ENCODE measurements at places on chromosomes 5 and 9.

DNA sequence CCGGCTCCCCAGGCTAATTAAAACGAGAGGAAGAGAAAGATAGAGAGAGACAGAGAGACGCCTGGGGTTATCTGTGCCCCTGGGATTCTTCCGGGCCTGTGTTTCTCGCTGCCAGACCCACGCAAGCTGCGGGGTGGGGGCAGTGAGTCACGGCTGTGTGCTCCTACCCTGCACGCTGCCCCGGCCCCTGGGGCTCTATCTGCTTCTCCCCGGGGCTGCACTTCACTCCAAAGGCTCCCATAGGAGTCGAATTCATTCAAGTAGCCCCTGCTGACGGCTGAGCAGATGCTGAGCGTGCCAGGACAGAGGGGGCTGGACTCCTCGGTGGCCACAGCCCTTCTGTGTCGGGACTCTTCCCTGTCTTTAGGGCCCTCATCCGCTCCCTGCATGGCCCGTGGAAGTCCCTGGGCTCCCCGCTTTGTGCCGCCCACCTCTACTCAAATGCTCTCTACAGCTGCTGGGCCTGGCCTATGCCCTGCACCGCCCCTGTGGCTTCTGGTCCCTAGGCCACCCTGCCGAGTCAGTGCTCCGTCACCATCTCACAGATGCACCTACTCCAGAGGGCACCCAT, 22.8 kb downstream of the SARDH start:
- DNase-seq = no peak

DNA sequence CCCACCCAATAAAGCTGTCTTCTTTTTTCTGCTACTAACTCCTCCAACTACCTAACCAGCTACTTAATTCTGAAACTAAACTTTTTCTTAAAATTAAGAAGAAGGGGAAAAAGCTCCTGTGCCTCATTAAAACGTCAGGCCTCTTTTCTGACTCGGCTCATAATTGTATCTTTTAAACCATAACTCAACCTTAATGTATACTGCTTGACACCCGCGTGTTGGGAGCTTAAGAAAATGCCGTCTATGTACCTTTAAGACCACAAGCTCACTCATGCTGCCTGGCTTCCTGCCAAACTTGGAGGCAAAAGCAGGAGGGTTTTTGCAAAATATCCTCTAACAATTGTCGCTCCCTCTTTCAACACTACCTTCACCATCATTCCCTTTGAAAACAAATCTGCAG, 5.0 kb downstream of the EBF1 start:
- peak; percentile 55 for DNase-seq

DNA sequence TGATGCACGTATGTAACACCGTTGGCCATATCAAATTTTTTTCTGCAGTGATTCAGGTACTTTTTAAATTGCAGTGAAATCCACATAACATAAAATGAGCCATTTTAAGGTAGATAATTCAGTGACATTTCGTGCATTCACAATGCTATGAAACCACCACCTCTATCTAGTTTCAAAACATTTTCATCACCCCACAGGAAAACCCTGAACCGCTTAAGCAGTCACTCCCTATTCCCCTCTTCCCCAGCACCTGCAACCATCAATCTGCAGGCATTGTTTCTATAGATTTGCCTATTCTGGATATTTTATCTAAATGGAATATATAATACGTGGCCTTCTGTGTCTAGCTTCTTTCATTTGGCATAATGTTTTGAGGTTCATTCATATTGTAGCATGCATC, 79.2 kb downstream of the BOD1 start:
- no peak for DNase-seq

GRCh38 chr5:149381261-149381985, 2.3 kb upstream of the IL17B start:
- no peak for DNase-seq

- no peak for DNase-seq
These were observed 49.6 kb upstream of the CCNG1 start for GRCh38 chr5:163387589-163388343.

DNA sequence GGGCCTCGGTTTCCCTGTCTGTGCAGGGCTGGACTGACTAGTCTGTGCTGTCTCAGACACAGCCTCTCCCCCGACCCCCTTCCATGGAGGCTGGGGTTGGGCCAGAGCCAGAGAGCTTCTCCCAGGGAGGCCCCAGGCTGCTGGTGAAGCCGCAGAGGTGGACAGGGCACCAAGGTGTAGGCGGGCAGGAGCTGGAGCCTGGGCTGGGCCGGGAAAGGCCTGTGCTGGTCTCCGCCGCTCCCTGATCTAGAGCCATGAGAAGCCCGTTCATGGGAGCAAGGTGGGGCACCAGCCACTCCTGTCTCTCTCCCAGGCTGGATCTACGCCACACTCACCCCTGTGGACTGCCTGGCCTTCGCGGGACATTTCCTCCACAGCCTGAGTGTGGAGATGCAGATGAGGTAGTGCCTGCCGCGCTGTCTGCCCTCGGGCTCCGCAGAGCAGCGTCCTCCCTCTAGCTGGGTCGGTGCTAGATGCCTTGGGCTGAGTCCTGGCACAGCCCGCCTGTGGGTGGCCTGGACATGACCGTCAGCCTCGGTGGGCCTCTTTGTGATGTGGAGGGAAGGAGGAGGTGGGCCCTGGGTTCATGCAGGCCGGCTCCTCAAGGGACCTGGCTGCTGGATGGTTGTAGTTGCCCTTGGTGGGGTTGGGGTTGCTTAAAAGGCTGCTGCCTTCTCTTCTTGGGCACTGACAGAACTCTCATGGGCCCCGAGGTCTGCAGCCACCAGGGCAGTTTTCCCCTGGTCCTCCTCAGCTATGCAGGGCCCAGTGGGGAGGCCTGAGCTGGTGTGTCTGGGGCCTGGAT, 79.4 kb downstream of the PHF2 start:
- no peak for DNase-seq

DNA sequence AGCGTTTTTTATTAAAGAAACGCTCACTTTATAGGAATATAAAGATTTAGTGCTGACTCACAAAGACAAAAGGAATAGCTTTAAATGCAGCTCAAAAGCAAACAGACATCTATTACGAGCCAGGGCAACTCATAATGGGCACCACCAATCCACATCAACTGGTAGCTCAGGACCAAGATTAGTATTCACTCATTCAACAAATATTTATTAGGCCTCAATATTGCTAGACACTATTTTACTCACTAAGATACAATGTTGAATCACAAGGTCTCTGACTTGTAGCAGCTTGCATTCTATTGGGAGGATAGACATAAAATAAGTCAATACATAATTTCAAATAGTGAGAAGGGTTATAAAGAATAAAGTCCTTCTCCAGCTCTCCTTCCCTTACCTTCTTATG, 8.0 kb upstream of the MAN2A1 start:
- DNase-seq = no peak

- no peak for DNase-seq
These were observed 246.1 kb downstream of the FANCC start for GRCh38 chr9:95071450-95071849.

DNA sequence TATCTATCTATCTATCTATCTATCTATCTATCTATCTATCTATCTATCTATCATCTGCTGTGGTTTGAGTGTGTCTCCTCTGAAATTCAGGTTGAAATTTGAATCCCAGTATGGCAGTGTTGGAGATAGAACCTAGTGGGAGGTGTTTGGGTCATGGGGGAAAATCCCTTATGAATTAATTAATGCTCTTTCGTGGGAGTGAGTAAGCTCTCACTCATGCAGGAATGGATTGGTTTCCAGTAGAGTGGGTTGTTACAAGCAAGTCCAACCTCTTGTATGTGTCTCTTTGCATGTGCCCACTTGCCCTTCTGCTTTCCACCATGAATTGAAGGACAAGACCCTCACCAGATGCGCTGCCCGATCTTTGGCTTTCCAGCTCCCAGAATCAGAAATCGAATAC, 113.0 kb downstream of the ANXA1 start:
- no peak for DNase-seq

DNA sequence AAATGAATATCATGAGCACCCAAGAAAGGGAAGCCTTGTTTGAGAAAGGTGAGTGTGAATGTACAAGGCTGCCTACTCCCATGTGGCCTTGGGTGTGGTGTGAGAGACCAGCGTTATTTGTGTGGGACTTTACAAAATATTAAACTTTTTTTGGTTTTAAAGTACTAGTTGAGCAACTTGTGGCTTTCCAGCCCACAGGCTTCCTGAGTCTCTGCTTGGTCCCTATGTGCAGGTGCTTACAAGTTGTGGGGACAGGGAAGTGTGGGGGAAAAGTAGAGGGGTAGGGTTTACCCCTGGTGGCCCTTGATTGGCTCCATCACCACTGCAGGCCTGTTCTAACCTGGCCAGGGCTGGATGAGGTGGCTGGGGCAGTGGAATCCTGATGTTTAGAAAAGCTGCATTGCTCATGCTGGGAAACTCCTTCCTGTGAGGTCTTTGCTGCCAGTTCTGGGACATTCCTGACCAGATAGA, 19.7 kb downstream of the PTTG1 start:
- DNase-seq = no peak

- no peak for DNase-seq
These were observed 10.9 kb downstream of the FUBP3 start for GRCh38 chr9:130590305-130590704.

- no peak for DNase-seq
These were observed 30.8 kb downstream of the COL15A1 start for GRCh38 chr9:98974554-98974953.

DNA sequence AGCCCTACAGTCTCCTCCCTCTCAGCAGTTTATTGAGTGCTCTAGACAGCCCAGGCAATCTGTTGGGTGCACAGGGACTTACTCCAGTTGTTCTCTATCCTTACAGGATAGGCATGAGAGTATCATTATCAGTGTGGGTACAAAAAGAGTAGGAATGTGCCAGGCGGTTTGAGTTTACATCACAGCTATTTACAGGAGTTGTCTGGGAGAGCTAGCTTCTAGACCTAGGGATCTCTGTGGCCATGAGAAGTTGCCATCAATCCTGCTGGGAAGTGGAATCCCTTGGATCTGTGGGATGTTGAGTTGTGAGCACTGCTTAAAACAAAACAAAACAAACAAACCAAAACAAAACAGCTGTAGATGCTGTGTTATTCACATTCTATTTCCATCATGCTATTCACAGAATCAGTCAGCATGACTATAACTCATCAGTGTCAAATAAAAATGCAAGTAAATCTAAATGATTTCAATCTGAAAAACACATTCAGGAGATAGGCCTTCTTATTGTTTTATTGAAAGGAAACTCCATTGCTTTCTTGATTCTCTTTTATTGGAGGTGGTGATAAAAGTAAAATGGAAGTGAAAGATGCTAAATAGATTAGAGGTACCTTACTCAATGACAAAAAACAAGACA, 552.4 kb upstream of the ZNF608 start:
- DNase-seq = no peak

- no peak for DNase-seq
These were observed 11.4 kb upstream of the ADAMTS16 start for GRCh38 chr5:5128766-5129165.

DNA sequence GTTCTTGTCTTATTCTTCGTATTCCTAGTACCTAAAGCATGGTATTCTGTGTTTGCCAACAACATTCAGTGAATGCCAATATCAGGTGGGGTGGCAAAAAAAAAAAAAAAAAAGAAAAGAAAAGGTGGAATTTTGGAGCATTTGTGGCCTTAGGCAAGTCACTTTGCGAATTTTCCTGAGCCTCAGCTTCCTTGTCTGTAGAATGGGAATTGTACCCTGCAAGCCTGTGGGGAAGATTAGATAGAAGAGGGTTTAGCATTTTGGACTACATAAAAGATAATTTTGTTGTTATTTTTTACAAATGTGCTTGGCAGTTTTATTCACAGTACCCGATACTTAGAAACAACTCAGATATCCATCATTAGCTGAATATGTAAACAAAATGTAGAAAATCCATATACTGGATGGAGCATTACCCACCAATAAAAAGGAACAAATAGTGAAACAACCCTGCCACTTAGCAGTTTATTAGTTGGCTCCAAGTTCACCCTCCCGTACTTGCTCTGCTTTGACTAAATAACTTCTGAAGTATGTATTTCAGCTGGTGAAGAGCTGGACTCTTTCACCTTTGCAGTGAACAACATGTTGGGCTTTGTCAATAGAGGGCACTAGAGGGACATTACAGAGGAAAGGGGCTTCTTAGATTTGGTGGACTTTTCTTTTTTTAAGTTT, 13.6 kb downstream of the UBE2D2 start:
- DNase-seq = no peak

GRCh38 chr5:151096001-151096373, 15.2 kb upstream of the TNIP1 start:
- DNase-seq = no peak

- peak; percentile 6 for DNase-seq
These were observed 36.6 kb downstream of the CTNNA1 start for GRCh38 chr5:138789771-138790242.

DNA sequence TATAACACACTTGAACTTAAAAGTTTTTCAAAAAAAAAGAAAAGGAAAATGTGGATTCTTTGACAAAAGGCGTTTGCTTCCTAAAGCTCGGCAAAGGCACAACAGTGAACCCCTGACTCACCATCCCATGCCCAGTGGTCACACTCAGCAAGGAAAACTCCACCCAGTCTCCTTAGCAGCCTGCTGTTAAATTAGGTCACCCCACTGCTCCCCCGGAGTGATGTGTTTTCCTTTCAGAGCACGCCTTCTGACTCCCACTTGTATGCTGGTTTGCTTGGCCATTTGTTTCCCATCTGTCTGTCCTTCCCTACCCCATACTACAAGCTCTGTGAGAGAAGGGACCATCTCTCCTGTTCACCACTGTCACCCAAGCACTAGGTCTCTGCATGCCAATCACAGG, 23.8 kb downstream of the RETREG1 start:
- no peak for DNase-seq

- no peak for DNase-seq
These were observed 114.7 kb downstream of the LURAP1L start for GRCh38 chr9:12889402-12890106.

DNA sequence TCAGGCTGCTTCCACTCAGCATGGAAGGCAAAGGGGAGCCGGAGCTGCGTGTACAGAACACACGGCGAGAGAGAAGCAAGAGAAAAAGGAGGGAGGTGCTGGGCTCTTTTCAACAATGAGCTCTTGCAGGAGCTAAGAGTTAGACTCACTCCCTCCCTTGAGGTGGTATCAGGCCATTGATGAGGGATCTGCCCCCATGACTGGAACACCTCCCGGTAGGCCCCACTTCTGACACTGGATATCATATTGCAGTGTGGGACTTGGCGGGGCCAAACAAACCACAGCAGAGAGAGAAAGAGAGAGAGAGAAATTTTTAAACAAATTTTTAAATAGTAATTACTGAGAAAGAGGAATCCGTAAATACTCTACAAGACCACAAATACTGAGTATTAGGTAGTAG, 182.2 kb downstream of the TRIO start:
- DNase-seq = no peak

DNA sequence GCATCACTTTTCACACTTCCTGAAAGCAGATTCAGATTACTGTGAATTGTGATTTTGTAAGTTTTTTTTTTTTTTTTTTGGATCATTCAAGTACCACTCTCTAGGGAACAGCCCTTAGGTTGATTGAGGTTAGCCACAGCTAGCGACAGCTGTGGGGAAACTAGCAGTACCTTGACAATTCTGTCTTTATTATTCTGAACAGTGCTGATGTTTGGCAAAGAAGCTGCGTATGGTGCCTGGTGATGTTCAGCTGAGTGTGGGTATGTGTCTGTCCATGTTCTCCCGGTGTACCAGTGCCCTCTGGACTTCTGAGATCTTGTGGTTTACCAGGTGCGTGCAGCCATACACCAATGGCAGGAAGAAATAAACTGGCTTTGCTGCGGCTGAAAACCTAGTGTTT, 117.3 kb upstream of the PLPPR1 start:
- DNase-seq = no peak

GRCh38 chr9:75937521-75938258, 47.2 kb downstream of the PCSK5 start:
- no peak for DNase-seq

GRCh38 chr5:68538814-68539420, 323.4 kb downstream of the PIK3R1 start:
- DNase-seq = no peak

- DNase-seq = no peak
These were observed 184.8 kb downstream of the PBX3 start for GRCh38 chr9:125932012-125932411.
